ENCODE measurements at places on chromosomes 6 and 20.

DNA sequence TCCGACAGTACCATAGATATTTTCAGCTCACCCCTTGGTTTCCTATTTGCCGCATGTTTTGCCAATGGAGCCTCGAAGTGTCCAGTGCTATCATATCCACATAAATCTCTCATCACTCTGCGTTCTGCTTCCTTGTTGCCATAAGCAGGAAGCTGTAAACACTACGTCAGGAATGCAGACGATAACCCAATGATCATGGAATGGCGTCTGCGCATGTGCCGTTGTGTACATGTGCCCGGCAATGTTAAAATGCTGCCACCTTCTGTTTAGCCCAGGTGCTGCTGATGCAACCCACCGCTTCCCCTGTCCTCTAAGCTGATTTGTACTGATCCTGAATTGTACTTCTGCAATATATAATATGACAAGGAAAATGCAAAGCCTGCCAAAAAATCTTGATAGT lies 607.5 kb downstream of the HDGFL1 start:
- DNase-seq = no peak

DNA sequence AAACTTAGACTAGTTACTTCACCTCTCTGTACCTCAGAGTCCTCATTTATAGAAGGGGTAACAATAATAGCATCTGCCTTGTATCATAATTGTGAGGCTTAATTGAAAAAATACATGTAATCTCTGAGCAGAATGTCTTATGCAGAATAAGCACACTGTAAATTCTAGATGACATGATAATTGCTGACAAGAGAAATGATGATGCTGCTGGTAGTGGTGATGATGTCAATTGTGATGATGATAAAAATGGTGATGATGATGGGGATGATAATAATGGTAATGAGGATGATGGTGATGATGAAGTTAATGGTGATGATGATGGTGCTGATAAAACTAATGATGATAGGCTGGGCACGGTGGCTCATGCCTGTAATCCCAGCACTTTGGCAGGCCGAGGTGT lies 346.1 kb upstream of the CDH4 start:
- DNase-seq = no peak

- DNase-seq = no peak
Observed at GRCh38 chr6:72286911-72287311, 335.0 kb upstream of the KCNQ5 start.

DNA sequence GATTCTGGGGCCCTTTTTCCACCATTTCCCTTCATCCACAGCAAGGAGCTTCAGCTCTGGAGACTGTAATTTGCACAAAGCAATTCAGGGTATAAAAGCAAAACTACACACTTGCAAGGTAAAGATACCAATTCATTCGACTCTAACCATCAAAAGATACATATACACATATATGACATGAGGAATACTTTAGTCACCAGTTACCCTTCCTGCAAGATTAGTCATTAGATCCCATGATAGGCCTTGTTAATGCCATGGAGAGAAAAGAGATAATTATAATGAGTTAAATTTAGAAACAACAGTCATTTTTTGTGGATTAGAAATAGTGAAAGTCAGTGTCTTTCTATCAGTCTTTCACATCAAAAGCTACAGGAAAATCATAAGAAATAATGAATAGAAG lies 204.2 kb downstream of the KCNQ5 start:
- peak; percentile 12 for DNase-seq

DNA sequence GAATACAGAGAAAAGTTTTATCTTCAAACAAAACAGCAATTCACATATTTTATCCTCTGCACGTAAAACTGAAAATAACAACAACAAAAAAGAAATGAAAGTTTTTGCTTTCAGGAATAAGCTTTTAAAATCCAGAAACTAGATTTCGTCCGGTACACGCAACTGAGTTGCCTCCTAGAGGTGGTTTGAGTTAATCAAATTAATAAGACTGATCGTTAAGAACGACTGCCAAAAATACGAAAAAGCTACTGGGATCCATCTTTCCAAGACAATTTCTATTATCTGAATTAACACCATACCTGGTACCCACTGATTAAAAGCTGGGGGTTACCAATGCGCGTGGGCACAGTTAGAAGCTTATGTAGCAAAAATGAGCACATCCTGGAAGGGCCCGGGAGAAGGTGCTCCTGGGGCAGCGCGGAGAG lies 669 bp downstream of the PDCD2 start:
- no peak for DNase-seq

- no peak for DNase-seq
Observed at GRCh38 chr20:18090044-18090443, 32.3 kb upstream of the OVOL2 start.

- DNase-seq = no peak
Observed at GRCh38 chr6:142740449-142740848, 204.5 kb downstream of the HIVEP2 start.

DNA sequence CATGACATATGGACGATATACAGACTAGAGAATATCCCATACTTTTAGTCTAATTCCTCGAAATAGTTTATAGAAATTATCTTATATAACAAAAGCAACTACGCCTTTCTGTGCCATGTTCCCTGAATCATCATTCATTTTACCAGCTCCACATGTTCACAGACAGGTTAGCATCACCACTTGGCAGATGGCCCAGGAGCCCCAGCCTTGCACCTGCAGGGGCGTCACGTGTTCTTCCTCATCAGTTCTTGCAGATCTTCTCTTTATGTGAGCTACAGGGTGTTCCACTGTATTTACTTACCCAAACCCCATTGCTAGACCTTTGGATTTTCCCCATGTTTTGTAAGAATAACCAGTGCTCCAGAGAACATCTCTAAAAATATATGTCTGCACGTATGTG lies 12.6 kb upstream of the BNIP5 start:
- no peak for DNase-seq

DNA sequence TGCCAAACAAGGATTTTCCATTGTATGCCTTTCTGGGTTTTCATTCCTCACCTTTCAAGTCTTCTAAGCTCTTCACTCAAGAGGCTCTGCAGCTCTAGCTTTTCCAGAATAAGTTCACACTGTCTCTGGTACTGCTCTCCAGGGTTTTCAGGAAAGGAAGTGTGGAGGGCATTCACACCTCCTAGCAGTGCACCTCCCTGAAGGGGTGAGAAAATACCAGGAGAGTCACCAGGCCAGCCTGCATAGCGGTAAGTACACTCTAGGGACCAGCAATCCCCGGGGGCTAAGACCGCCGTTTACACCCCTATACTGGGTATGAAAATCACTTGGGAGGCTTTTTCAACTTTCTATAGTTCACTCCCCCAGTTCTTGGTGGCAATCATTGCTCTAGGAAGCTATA lies 67.9 kb upstream of the ASF1A start:
- DNase-seq = no peak

- DNase-seq = no peak
Observed at GRCh38 chr6:56789879-56790278, 147.2 kb upstream of the DST start.

- no peak for DNase-seq
Observed at GRCh38 chr6:133504158-133504557, 263.0 kb downstream of the EYA4 start.

DNA sequence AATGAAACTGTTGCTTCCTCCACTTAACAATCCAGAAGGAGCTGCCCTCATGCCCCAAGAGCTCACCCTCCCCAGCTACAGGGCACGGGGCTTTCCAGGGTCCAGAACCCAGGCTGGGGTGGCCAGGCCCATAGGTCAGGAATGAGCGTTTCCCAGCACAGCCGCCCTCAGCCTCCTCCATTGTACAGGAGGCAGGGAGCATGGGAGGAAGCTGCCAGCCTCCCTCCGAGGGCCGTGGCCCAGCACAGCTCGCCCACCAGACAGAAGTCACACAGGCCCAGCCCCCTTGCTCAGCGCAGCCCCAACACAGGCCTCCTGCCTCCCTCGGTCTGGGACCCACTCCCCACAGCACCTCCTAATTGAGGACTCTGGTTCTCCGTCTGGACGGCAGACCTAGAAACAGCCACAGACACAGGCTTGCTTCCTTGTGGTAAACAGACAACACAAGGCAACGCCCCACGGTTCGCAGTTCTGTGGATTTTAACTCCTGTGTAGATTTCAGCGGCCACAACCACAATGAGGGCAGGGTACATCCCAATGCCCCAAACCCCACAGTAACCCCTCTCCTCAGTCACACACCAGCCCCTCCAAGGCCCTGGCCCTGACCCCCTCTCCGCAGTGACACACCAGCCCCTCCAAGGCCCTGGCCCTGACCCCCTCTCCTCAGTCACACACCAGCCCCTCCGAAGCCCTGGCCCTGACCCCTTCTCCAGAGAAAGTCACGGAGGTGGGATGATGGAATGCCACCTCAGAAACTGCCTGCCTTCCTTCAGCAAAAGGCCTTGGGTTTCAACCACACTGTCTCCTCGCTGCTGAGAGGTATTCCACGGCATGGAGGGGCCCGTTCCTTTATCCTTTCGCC lies 173.5 kb downstream of the DLL1 start:
- no peak for DNase-seq

DNA sequence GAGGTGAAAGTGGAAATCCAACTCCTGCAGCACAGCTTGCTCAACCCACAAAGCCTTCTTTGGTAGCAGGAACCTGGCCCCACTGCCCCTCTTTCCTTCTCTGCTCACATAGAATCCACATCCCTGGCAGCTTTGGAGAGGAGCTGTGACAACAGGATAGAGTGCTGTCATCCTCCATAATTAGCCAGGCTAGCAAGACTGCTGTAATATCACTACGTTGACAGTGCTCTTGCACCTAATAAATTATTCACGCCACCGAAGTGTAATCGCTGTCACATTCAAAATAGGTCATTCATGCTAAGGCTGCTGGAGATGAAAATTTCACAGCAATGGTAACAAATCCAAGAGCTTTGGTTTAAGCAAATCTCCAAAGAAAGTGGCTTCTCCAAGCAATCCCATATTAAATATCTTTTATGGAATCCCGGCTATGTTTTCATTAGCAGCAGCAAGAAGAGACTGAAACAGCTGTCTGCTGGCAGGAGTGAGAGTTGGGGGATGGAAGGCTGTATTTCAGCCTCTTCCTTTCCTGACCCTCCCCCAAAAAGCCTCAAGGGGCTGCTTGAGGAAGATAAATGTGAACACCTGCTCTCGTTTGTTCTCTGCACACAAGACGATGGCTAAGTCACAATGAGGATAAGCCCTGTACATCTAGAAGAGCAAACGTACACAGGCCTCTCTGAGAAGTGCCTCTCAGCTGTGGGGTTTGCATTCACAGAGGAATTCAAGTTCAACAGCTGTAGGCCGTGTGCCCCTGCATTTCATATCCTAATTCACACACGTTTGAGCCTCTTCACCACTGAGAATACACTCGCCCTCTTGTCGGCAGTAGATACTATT lies 16.5 kb downstream of the RIPOR2 start:
- no peak for DNase-seq

- DNase-seq = no peak
Observed at GRCh38 chr6:3440911-3441310, 15.9 kb downstream of the SLC22A23 start.

DNA sequence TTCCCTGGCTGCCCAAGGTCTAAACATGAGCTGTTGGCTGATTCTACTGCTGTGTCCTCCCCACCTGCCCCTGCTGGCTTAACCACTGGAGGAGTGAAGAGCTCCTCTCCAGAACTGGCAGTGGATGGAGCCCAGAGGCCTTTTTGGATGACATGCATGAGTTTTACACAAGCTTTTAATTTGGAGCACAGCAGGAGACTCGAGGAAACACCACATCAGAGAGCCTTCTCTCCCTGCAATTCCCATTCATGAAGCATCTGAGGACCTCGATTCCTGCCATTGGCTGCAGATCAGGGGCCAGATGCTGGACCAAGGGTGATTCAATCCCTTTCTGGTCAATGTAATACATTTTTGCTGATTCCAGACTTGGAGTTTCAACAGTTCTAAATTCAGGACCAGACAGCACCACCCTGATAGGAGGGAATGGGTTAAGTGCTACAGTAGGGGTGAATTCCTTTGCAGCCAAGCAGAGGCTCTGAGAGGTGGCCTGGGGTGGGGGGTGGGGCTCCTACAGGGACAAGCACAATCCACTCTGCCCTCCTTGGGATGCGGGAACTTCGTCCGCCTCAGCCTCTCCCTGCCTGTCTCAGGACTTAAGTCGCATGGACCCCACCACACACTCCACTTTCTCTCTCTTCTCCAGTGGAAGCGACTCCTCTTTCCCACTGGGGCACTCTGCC lies 599 bp upstream of the PSORS1C1 start:
- DNase-seq = no peak

DNA sequence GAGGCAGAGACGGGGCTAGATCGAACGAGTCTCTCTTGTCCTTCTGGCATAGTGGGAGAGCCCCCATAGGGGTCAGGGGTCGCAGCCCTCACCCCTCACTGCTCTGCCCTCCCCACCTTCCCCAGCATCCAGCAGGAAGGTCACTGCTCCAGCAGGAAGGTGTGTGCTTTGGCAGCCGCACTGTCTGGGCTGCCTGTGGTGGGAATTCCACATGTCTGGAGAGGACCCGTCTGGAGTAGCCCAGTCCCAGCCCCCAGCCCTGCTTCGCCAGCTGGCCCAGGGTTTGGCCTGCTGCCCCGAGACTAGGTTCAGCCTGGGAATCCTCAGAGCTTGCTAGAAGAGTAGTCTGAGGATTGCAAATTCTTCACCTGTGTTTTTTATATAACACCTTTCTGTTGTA lies 2.5 kb upstream of the R3HDML start:
- no peak for DNase-seq

DNA sequence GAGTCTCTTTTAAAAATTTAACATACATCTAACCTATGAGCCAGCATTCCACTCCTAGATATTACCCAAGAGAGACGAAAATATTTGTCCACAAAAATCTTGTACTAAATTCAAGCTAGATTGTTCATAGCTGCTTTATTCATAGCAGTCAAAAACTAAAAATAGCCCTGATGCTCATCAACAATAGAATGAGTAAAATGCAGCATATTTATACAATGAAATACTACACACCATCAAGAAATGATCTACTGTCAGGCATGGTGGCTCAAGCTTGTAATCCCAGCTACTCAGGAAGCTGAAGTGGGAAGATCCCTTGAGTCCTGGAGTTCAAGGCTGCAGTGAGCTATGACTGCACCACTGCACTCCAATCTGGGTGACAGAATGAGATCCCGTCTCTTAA lies 22.0 kb upstream of the SRC start:
- no peak for DNase-seq

DNA sequence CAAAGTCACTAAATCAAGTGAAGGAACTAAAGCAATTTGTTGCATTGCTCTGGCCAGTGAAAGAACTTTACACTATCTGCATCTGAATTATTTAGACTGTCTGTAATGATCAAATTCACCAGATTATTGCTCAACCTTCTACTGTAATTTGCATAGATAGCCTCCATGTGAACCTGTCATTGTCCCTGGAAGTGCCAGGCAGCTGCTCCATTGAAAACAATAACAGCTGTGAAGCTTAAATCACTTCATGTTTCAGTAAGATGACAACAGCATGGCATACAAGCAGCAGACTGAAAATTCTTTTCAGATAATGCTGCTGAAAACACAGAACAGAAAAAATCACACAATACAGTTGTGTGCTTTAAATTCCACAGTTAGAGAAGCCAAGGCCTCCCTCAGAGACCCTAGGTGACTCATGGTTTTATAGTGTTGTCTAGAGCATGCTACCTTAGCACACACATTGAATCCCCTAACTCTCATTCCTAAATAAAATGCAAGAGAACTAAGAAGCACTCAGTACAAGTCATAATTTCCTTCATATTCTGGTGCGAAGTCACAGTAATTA lies 248.9 kb downstream of the TPBG start:
- no peak for DNase-seq

Data from activated CD4-positive, alpha-beta T cell treated with anti-CD3 and anti-CD28 coated beads, Interleukin-2, Interleukin-6, amounts not matched to agents 100 ng/mL and 50 ng/mL, durations not matched to agents 16 hours and 8 hours (primary cell).